ENCODE measurements at places on chromosomes 7 and 10. TPM values are rescaled to one million over a fixed set of nuclear protein-coding genes. Genes with fewer than 3 reads are reported as not detected.

GRCh38 chr10:35872671-35873070 lies 230.6 kb upstream of the FZD8 start:
- H3K4me1 ChIP-seq = peaks cover 59% of the 10 kb centered on the region
- no peak overlapping the region for H3K4me3 ChIP-seq
- DNase-seq = no peak
- H3K27ac ChIP-seq = no peak overlapping the region
- peaks cover 4% of the 10 kb centered on the region for H3K36me3 ChIP-seq

The LIPJ gene
- not detected for total RNA-seq

The AFAP1L2 gene
- 5.0 TPM for total RNA-seq

- peaks cover 7% of the 10 kb centered on the region for H3K4me1 ChIP-seq
- no peak for DNase-seq
- H3K36me3 ChIP-seq = peaks cover 32% of the 10 kb centered on the region
Observed at GRCh38 chr10:121002586-121003205, 151.5 kb downstream of the WDR11 start.

The KCNH2 gene
- total RNA-seq = 14.6 TPM

The C10orf67 gene
- total RNA-seq = not detected

The ADRB1 gene
- 0.35 TPM for total RNA-seq

DNA sequence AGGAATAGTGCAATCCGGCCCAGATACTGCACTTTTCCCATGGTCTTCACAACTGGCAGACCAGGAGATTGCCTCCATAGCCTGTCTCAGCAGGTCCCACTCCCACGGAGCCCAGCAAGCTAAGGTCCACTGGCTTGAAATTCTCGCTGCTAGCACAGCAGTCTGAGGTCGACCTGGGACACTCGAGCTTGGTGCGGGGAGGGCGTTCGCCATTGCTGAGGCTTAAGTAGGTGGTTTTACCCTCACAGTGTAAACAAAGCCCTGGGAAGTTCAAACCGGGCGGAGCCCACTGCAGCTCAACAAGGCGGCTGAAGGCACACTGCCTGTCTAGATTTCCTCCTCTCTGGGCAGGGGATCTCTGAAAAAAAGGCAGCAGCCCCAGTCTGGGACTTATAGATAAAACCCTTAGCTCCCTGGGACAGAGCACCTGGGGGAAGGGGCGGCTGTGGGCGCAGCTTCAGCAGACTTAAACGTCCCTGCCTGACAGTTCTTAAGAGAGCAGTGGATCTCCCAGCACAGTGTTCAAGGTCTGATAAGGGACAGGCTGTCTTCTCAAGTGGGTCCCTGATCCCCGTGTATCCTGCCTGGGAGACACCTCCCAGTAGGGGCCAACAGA lies 293.5 kb upstream of the GALNT17 start:
- H3K27ac ChIP-seq = no peak overlapping the region
- no peak overlapping the region for H3K4me3 ChIP-seq

The GIMAP6 gene
- 0.18 TPM for total RNA-seq

The PTN gene
- 13.7 TPM for total RNA-seq

The FAM180A gene
- not detected for total RNA-seq

DNA sequence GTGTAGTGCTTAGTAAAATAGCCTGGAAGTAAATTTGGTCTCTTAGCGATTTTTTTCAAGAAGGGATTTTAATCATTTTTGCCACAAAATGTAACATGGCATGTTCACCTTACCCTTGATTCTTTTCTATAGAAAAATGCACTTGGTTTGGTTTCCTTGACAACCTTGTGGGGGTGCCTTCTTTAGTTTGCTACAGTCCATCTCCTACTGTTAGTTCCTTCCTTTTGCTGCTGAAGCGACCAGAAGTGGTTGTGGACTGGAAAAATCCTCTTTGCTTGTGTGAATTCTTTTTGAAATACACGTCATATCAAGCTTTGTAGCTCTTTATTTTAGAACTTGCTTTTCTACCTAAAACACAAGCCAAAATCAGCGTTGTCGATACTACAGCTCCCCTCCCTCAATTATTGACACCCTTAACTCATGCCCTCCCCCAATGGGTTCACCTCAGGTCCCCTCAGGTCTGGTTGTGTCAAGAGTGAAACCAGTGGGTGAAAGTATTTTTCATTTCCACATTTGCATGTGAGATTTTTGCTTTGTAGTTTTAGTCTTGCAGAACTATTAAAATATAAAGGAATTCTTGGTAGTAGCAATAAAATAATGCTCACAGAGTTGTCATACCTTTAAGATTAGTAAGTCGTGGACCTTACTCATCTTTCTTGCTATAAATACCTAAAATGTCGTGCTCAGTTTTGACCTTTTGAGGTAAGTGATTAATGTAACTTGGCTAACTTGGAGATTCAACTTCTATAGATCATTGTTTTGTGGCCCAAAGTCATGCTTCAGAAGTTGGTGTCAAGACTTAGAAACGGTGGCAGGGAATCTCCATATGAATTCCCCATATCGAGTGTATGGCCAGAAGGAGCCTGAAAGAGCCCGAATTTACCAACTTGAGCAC lies 1.5 kb downstream of the ACTR3B start:
- peak overlapping the region; percentile 86 for H3K4me3 ChIP-seq
- H3K4me1 ChIP-seq = peaks cover 25% of the 10 kb centered on the region
- no peaks in the 10 kb centered on the region for H3K27me3 ChIP-seq
- peak overlapping the region; percentile 43 for H3K27ac ChIP-seq
- no peaks in the 10 kb centered on the region for H3K36me3 ChIP-seq

DNA sequence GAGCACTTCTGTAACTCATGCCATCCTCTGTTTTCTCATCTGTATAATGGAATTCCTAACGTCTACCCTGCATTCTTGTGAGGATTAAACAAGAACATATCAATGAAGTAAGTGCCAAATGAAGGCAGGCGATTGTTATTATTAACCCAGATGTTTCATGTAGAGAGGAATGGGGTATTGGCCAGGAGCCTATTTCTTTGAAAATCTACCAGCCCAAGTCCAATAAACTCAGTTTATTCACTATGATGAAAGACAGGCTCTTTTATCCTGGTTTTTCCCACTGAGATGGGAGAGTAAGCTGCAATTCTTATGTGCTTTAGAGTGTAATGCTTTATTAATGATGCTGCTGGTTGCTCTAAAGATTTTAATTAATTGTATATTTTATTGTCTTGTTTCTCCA lies 9.6 kb downstream of the CTTNBP2 start:
- no peak overlapping the region for H3K27ac ChIP-seq
- H3K4me3 ChIP-seq = no peak overlapping the region
- DNase-seq = no peak
- no peaks in the 10 kb centered on the region for H3K27me3 ChIP-seq

DNA sequence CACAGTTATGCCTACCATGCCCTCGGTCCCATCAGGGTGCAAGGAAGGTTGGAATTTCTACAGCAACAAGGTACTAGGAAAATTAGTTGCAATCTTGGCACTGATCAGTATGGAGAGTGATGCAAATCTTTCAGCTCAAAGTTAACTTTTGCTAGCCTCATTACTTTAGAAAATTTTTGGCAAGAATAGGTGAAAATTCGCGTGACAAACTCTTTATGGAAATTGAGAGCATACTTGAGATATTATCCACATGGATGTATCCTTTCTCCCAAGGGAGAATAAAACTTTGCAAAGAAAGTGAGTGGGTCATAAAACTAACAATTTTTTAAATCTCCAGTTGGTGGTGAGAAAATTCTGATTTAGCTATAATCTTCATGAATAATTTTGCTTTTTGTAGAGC lies 71.1 kb upstream of the SLC39A12 start:
- H3K36me3 ChIP-seq = no peaks in the 10 kb centered on the region
- DNase-seq = no peak
- no peak overlapping the region for H3K4me3 ChIP-seq

DNA sequence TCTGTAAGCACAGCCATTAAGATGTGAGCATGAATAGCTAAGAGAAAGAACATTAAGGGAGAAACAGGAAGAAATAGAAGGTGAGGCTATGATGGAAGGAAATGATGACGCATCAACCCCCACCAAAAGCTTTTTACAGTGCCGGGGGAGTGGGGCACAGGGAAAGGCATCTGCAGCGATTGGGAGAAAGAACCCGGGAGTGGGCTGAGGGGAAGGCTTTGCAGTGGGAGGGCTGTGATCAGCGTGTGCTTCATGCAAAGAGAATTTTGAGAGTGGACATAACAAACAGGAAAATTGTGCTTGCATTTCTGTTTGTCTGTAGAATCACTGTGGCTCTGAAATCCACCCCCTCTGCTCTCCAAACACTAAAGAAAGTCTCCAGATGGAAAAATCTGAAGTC lies 250.8 kb downstream of the KCNMA1 start:
- H3K36me3 ChIP-seq = no peaks in the 10 kb centered on the region
- peaks cover 41% of the 10 kb centered on the region for H3K4me1 ChIP-seq
- no peak overlapping the region for H3K4me3 ChIP-seq
- no peak for DNase-seq
- H3K27me3 ChIP-seq = no peaks in the 10 kb centered on the region
- H3K27ac ChIP-seq = no peak overlapping the region

DNA sequence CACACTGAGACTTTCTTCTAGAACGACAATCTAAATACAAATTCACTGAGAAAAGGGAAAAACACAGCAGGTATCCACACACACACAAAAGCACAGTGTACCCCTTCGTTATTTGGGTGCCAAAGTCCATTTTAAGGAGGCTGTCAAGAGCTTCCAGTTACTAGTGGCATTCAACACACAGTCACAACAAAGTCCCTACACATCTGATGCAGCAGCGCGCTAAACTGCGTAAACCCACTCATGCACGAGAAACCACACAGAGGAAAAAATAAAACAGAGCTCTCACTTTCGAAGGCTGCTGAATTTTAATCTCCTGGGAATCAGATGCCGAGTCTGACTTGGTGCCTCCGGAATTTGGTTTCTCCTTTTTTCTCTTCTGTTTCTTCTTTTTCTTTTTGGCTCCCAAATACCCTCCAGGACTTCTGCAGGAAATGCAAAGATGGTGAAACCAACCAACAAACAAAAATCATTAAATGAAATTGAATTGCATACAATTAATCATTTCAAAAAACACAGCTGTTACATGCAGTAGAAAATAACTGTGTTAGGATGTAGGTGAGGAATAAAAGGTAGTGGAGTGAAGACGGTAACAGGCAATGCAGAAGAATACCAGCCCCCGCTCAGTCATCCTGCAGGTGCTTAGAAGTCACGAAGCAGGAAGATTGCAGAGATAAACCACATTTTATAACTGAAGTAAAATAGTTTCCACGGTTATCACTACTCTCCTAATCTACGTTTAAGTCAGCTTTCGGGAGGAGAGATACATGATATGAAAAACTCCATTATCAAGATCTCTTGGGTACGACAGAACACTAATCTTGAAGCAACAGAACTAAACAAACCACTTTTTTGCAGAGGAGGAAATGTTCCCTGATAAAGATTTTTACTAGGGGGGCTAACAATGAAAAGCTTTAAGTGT lies 27.1 kb downstream of the NMT2 start:
- no peak overlapping the region for H3K27ac ChIP-seq
- no peak overlapping the region for H3K4me3 ChIP-seq
- H3K27me3 ChIP-seq = no peaks in the 10 kb centered on the region

The NUTM2A gene
- 0.48 TPM for total RNA-seq

DNA sequence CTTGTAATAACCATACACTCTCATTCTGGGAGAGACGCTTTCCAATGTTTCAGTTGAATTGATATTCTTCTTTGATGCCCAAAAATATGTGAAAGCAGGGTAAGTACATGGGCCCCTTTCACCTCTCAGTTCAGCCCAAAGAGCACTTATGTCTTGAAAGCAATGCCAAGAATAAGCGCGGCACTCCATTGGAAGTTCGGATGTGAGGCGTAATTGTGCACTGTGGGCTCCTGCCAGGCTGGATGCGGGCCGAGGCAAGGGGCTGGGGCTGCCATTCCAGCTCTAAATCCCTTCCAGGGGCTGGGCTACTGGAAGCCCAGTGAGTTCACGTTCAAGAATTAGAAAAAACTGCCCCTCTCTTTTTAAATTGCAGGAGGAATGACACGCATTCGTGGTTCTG lies 113.8 kb downstream of the EBF3 start:
- H3K36me3 ChIP-seq = no peaks in the 10 kb centered on the region
- H3K27me3 ChIP-seq = no peaks in the 10 kb centered on the region
- peaks cover 29% of the 10 kb centered on the region for H3K4me1 ChIP-seq
- no peak overlapping the region for H3K4me3 ChIP-seq
- DNase-seq = no peak
- H3K27ac ChIP-seq = no peak overlapping the region

The PAPOLB gene
- 0.27 TPM for total RNA-seq

DNA sequence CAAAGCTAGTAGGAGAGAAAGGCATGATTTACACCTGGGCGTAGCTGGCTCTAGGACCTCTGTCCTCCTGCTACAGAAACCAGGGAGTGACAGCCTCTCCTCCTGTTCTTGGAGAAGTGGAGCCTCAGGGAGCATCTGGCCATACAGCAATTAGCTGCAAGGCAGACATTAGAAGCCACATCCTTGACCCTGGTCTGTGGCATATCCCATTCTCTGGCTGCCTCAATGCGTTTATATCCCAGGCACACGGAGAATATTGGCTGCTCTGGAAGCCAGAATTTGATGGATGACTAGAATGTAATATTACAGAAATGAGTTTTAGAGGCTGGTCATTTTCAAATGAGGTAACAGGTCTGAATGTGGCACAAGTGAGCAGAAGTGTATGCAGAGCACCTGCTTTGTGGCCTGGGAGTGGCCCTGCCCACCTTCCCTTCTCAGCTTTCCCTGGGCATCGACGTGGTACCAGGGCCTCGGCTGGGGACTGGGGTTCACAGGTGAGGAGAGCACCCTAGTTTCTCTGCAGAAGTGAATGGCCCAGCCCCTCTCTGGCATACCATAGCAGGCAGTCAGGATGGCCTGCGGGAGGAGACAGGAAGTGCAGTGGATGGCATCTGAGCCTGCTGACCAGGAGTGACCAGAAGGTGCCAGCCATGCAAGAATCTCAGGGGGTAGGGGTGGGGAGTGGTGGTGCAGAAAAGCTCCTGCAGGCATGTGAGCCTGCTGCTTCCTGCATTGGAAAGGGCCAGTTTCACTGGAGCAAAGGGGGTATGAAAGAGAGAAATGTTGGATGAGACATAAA lies 367.2 kb upstream of the ZNF32 start:
- H3K36me3 ChIP-seq = 0 out of 2 replicates have a peak, but pooled peaks cover 4% of the 10 kb centered on the region
- no peak overlapping the region for H3K27ac ChIP-seq
- H3K4me3 ChIP-seq = no peak overlapping the region
- no peaks in the 10 kb centered on the region for H3K4me1 ChIP-seq

GRCh38 chr7:50217821-50218281 lies 86.7 kb upstream of the IKZF1 start:
- no peaks in the 10 kb centered on the region for H3K4me1 ChIP-seq
- no peaks in the 10 kb centered on the region for H3K27me3 ChIP-seq
- H3K27ac ChIP-seq = no peak overlapping the region

- no peaks in the 10 kb centered on the region for H3K27me3 ChIP-seq
- DNase-seq = no peak
- H3K4me3 ChIP-seq = no peak overlapping the region
- H3K27ac ChIP-seq = no peak overlapping the region
- H3K4me1 ChIP-seq = peaks cover 4% of the 10 kb centered on the region
- peaks cover 4% of the 10 kb centered on the region for H3K36me3 ChIP-seq
Observed at GRCh38 chr7:25617673-25618072, 389.4 kb upstream of the NPVF start.

The UPK3B gene
- total RNA-seq = 3.6 TPM

DNA sequence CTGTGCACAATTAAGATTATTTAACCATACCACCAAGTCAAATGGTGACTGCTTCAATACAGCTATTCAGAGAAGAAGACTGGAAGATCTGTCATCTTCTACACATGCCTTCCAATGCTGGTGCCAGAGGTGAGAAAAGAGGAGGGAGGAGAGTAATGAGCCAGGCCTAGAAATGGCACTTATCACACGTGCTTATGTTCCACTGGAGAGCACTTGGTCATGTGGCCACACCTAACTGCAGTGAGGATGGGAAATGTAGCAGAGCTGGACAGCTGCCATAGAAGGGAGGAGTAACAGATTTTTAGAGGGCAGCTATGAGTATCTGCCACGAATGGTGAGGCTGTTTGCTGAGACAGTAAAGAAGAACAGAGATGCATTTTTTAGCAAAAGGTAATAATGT lies 77.1 kb downstream of the MPLKIP start:
- 0 out of 2 replicates have a peak, but pooled peaks cover 3% of the 10 kb centered on the region for H3K4me1 ChIP-seq
- peaks cover 4% of the 10 kb centered on the region for H3K36me3 ChIP-seq
- no peaks in the 10 kb centered on the region for H3K27me3 ChIP-seq
- H3K27ac ChIP-seq = no peak overlapping the region
- no peak for DNase-seq
- H3K4me3 ChIP-seq = no peak overlapping the region

Measured in WTC11 (cell line).